ENCODE measurements at places on chromosomes 6 and 20.

GRCh38 chr6:129882510-129883023, 21.5 kb upstream of the TMEM244 start:
- DNase-seq = no peak

DNA sequence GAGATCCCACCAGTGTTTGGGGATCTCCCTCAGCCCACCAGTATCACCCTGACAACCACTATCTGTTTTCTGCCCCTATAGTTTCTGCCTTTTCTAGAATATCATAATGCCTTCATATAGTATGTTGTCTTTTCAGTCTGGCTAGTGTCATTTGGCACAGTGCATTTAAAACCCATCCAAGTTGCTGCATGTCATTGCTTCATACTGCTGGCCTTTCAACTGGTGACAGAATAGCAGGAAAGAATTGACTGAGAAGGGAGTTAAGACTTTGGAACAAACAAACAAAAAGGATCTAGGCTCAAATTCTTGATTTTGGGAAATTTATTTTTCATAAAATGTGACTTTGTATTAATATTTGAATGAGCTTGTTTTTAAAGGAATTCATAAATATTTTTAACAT, 4.5 kb downstream of the LMBRD1 start:
- DNase-seq = no peak

DNA sequence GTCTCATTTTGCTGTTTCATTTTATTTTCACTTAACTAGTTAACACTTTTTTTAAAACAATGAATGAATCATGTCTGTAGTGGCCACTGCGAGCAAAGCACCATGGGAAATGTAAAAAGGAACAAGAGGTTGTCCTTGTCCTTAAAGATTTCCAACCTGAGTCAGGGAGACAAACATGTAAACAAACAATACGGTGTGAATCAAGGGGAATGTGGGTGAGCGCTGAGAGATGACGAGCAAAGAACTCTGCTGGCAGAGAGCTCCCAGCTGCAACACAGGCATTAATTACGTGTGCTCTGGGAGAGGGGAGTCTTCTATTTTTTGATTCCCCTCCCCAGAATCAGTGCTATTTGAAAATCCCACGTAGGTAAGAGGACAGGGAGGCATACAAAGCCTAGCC, 84.3 kb downstream of the ATXN1 start:
- no peak for DNase-seq

DNA sequence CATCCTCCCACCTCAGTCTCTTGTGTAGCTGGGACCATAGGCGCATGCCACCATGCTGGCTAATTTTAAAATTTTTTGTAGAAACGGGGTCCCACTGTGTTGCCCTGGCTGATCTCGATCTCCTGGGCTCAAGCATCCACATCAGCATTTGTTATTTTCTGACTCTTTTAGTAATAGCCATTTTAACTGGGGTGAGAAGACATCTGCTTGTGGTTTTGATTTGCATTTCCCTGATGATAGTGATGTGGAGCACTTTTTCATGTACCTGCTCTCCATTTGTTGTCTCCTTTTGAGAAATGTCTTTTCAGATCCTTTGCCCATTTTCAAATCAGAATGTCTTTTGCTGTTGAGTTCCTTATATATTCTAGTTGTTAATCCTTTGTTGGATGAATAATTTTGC, 22.2 kb upstream of the TULP4 start:
- no peak for DNase-seq

DNA sequence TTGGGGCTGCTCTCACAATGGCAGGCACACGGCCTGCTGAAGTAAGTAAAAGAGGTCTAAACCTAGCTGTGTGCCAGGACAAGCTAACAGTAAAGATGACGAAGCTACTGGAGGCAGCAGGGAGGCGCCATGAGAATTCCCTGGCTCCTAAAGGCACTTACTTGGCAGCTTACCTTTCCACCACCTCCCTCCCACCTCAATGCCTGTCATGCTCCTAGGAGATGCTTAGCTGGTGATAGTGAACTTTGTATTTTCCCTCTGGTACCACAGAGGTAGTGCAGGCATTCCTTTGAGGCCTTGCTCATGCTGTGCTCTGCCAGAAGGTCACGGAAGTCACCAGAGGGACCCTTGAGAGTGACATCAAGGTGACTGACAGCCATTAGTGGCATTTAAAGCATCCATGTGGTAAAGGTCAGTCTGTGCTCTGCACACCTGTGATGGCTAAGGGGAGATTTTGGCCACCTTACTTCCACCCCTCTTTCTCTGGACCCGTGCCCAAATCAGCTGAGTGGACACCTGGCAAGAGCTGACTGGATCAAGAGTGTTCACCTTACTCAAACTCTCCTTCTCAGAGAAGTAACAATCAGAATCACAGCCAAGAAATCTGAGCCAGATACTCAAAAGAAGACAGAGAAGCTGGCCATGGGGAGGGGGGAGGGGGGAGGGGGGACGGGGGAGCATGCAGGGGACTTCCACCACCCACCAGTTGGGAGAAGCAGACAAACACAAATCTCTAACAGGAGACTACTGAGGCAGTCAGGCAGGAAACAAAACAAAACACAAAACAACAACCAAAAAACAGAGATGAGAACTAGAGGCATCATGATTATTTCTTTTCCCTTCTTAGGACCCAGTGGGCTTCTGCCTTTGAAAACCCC, 2.9 kb downstream of the FKBP1A start:
- no peak for DNase-seq

DNA sequence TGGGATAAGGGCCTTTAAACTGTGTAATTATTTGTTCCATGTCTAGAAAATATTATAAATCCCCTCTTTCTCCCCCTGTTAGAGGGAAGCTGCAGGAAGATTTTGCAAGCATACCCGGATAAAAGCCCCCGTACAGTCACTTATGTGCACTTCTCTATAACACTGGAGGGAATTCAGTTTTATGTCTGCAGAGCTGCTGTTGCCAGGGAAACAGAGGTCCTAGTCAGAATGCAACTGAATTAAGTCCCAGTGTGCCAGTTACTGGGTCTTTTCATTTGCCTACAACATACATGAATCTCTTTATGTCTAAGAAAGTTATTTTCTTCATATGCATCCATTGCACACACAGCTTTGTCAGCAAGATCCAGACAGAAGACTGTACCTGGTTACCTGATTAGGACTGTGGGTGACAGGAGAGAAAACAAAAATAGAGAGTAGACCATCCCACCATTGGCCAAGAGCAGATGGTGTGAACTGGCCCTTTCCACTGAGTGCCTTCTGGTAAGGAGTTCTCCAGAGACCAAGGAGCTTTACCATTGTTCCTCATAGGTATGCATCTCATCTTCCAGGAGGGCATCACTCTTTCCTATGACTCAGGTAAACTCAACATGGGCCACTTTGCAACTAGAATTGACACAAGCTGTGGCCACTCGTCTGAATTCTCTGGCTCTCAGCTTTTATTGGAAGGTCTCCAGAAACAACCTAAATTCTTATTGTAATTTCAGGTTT, 180.8 kb upstream of the PHACTR1 start:
- DNase-seq = no peak

DNA sequence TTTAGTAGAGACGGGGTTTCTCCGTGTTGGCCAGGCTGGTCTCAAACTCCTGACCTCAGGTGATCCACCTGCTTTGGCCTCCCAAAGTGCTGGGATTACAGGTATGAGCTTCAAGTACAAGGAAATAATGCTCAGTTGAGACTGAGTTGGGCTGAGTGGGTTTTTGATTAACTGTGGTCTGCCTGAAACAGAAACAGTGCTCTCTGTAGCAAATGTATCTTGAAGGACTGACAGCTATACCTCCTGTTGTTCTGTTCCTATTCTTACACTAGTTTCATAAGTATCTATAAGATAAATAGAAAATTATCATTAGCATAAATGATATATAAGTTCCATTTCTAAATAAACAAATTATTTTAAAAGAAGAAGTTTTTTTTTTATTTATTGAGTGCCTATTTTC, 142.8 kb upstream of the PTPRK start:
- DNase-seq = no peak

DNA sequence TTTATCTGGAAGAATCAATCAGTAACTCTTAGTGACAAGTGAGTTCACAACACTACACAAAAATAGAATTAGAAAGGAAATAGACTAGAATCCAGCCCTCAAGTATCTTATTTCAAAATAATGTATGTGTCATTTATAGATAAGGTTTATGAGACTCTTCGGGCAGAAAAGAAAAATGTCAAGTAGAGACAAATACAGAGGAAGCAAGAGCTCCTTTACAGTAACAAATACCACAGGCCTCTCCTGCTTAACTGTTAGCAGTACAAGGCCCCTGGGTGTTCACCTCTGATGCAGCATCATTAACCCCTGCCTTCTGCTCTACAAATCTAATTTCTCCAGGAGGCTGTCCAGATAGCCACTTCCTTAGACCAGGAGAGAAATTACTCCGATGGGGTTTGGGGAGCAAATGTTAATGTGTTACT, 76.7 kb downstream of the UBE3D start:
- no peak for DNase-seq

- DNase-seq = no peak
Observed at GRCh38 chr6:156057869-156058268, 602.2 kb upstream of the NOX3 start.

DNA sequence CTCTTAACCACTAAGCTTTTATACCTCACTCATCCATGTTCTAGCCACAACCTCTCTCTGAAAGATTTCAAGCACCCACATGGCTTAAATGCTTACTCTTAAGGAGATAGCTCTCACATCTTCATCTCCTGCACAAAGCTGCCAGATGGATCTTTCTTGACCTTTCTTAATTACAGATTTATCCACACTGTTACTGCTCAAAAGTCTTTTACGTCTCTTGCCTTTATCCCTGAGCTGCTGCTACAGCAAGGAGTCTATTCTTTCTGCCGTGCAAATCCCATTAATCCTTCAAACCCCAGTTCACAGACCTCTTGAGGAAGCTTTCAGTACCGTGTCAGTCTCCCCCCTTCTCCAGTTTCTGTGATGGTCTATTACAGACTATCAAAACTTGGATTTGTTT, 54.6 kb downstream of the B4GALT5 start:
- no peak for DNase-seq

- no peak for DNase-seq
Observed at GRCh38 chr6:8066108-8066507, 1.9 kb upstream of the BLOC1S5 start.

DNA sequence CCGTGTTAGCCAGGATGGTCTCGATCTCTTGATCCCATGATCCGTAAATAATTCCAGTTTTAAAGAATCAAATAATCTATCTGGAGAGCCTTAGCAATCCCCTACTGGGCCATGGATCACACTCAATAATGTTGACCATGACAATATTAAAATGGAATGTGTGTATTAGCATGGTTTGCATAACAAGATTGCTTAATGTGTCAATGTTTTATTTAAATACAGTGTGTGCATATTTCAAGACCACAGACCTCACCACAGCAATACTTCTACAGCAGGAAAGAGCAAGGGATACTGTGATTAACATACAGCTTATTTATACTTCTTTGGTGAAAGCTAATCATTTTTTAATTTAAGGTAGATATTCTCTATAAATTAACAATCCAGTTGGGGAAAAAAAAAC, 470.4 kb downstream of the TFAP2B start:
- DNase-seq = no peak

- DNase-seq = no peak
Observed at GRCh38 chr20:50516180-50516934, 6.2 kb downstream of the PTPN1 start.

GRCh38 chr6:35170166-35170565, 29.0 kb upstream of the TCP11 start:
- no peak for DNase-seq

DNA sequence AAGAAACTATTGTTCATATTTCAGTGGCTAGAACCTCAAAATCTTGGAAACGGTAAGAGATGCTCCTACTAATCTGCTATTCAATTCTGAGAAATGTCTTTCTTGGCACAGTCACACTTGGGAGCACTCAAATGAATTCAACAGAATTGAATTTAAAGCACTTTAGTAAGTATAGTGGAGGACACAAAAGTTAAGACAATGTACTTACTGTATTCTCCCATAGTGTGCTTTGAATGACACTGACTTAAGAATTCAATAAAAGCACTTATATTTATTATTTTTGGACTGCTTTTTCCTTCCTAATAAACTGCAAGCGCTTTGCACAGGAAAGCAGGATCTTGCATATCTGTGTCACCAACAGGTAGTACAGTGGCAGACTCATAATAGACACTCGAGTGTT, 156.1 kb upstream of the RIMS1 start:
- DNase-seq = no peak

- no peak for DNase-seq
Observed at GRCh38 chr6:56734335-56734734, 91.6 kb upstream of the DST start.

- no peak for DNase-seq
Observed at GRCh38 chr6:162688751-162689345, 38.7 kb downstream of the PRKN start.

GRCh38 chr20:15875446-15875845, 697.8 kb downstream of the KIF16B start:
- no peak for DNase-seq

GRCh38 chr6:108557494-108558371, 3.0 kb upstream of the FOXO3 start:
- DNase-seq = no peak

- DNase-seq = no peak
Observed at GRCh38 chr20:41645372-41645771, 27.2 kb upstream of the CHD6 start.

DNA sequence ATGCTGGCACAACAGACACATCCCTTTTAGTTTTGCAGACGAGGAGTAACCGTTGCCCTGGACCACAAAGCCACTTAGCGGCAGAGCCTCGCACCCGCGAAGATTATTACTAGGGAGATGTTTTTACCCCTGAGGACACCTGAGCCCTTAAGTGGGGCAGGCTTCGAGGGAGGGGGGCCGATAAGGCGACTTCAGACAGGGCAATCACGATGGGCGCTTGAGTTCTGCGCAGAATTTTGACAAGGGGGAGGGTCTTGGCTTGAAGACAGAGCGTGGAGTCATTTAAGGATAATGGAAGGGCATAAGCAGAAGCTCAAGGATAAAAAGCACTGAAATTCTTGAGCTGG, 650 bp upstream of the TTK start:
- DNase-seq = no peak

DNA sequence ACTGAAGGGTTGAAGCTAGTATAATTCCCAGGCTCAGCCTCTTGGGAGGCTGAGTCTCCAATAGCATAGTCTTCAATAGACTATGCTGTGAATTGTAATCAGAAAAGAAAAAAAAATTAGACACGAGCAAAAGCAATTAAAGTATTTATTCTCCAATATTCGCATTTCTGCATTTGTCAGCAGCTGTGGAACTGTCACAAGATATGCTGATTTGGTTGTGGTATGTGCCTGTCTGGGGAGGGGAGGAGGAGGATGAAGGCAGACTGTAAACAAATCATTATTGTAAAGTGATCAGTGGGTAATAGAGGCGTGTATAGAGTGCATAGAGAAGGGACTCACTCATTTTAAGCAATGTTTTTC, 10.1 kb upstream of the BICRAL start:
- no peak for DNase-seq
